Smooth muscle cell of the brain vasculature (primary cell): ENCODE measurements at places on chromosomes 3 and 15.

DNA sequence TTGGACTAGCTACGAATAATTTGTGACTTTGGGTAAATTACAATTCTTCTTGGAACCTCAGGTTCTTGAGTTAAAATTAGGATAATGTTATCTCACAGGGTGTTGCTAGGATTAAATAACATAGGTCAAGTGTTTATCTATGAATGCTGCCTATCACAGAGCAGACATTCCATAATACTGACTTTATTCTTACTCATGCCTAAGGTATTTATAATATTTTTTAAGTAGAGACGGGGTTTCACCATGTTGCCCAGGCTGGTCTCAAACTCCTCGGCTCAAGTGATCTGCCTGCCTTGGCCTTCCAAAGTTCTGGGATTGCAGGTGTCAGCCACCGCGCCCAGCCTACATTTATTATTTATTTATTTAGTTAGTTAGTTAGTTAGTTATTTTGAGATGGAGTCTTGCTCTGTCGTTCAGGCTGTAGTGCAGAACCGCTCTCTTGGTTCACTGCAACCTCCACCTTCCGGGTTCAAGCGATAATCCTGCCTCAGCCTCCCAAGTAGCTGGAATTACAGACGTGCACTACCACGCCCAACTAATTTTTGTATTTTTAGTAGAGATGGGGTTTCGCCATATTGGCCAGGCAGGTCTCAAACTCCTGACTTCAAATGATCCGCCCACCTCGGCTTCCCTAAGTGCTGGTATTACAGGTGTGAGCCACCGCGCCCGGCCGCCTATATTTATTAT is 741 bp upstream of the ZNF106 start:
- no peak for DNase-seq

- DNase-seq = no peak
These were observed 7.4 kb downstream of the EDEM1 start for GRCh38 chr3:5194801-5195509.

- DNase-seq = no peak
These were observed 90.0 kb upstream of the SPATA12 start for GRCh38 chr3:56970461-56970879.

- DNase-seq = no peak
These were observed 255.7 kb downstream of the CNTN6 start for GRCh38 chr3:1348547-1348946.

DNA sequence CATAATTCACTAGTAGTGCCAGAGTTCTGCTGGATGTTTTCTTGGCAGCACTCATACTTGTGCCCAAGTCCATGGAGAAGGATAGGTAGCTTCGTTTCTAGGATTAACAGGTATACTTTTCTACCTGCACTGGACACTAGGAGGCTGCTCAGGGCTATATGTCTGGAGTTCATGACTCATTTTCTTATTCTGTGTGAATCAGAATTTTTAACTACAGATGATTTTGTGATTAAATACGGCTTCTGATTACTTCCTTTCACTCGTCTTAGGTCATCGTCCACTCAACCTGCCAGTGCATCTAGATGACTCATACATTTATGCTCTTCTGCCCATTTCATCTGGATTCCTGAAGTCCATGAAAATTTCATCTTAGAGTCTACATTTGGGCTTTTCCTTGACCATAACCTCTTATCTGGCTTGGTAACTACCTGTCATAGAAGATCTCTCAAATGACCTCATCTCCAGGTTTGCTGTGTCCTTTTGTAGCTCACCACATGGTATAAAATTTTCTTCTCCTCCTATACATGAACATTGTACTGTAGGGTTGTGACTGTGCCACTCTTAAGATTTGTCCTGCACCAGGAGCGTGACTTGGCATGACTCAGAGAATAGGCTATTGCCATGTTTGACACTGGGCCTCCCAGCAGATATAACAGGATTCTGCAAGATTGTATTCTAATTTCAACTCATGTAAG is 66.7 kb upstream of the GCSAM start:
- DNase-seq = no peak

DNA sequence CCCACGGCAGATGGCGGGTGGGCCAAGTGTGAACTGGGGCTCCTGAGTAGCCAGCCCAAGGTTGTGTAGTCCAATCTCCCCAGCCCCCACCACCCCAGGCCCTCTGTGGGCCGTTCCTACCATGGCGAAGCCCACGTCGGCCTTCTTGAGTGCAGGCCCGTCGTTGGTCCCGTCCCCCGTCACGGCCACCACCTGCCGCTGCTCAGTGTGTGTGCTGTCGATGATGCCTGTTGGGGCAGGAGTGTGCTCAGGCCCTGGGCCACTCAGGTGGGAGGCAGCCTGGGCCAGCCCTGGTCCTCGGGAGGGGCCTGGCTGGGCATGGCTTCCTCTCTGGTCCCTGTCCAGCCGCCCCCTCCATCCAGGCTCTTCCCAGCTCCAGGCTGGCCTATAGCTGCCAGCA is 25.0 kb upstream of the SEC13 start:
- DNase-seq = no peak

GRCh38 chr15:100256101-100256969 is 85.4 kb downstream of the ADAMTS17 start:
- DNase-seq = no peak

GRCh38 chr3:40414270-40414669 is 27.3 kb downstream of the ENTPD3 start:
- DNase-seq = no peak

DNA sequence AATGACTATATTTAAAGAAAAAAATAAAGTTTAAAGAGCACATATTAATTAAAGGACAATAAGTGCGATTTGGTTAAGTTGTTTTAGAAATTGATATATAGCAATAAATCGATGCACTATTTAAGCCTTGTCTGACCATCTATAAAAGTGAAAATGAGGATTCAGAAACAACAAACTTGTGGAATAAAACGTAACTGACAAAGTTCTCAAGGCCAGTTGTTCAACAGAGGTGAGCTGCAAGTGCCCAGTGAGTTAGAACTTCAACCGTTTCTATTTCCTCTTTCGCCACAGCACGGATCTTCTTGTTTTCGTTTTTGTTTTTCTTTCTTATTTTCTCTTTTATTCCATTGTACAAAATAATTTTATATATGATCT is 724.9 kb upstream of the ARRDC4 start:
- DNase-seq = no peak

GRCh38 chr15:100818927-100819326 is 60.7 kb upstream of the ALDH1A3 start:
- no peak for DNase-seq

GRCh38 chr3:158727206-158728060 is 4.8 kb downstream of the RARRES1 start:
- no peak for DNase-seq

DNA sequence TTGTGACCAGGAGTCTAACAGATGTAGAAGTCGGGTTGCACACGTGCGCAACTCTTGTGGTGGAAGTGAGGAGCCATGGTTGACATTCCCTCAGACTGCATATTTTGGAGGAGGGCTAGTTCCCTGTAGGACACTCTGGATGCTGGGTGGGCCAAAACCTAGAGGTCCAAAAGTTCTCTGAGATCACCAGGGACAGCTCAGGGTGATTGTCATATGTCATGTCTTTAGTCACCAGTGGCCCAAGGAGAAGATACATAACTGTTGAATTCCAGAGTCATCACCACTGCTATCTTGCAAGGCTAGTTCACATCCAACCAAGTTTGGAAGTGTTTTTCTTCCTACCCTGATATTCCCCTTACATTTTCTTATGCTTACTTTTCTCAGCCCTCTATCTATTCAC is 95.2 kb upstream of the C3orf80 start:
- DNase-seq = no peak

DNA sequence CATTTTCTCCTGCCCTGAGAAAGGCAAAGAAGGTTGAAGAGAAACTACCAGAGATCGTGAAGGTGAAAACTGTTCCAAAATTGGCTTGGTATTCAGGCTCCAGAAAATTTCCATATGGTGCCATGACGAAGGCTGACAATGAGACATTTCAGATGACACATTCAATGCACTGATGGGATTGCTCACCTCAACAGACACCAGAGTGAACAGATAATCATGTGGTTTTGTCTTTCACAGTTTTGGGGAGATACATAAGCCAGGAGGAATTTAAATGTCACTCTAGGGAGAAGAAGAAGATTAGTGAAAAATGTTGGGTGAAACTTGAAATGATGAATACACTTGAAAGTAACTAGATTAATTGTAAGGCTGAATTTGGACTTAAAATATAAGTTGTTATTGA is 339.7 kb upstream of the EPHA3 start:
- DNase-seq = no peak

- DNase-seq = no peak
These were observed 289.2 kb upstream of the LYSMD4 start for GRCh38 chr15:100022391-100022790.

DNA sequence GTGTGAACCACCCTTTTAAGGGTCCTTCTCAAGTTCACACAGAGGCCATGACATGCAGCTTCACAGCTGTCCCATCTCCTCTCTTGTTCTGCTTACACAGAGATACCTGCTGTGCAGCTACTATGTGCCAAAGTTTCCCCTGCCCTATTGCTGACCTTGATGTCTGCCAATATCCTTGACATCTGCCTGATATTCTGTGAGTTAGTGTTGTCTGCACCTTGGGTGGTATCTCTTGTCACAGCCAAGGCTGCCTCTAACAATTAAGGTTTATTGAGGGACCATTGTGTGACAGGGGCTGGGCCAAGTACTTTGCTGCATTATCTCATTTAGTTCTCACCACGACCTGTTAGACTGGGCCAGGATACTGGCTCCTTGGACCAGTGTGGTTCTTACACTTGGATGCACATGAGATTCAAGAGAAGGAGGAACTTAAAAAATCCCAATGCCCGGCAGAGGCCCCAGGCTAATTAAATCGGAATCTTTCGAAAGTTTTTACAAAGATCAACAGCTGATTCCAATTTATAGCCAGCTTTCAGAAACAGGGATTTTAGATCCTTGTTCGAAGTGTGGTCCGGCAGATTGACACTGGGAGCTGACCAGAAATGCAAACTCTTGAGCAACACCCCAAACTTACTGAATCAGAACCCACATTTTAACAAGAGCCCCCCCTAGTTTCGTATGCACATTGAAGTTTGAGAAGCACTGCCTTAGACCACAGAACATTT is 178.6 kb downstream of the SATB1 start:
- DNase-seq = no peak

DNA sequence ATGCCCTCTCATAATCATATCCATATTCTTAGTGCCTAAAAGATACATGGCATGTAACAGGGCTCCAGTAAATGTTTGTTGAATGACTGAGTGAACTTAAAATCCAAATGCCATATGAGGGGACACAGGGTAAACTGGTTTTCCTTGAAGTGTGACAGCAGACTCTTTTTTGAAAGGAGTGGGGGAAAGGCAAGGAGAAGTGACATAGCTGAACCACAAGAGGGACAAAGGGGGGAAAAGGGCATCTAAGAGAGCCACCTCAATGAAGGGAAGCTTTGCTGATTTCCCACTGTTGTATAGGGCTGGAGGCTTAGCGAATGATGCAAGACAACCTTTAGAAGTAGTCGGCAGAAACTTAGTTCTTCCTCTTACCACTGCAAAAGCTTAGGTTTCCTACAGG is 9.1 kb downstream of the TRIM42 start:
- no peak for DNase-seq

GRCh38 chr3:158330870-158331269 is 221.0 kb downstream of the RSRC1 start:
- no peak for DNase-seq

- no peak for DNase-seq
These were observed 189.3 kb upstream of the TPM1 start for GRCh38 chr15:62853114-62853840.

DNA sequence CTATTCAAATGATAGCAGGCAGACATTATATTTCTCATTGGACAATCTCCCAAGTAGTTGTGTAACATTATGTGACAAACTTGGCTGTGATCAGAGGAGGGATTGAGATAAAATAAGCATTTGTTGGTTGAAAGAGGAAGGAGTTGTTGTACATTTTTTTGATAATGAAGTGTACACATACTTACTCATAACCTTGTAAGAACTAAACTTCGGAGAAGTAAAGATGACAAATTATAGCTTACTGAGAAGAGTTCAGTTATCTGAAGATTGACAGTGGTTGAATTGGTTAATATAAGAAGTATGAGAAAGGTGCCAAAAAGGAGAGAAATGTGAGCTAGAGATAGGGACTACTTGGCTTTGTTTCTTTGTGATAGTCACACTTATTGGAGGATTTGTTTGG is 32.6 kb downstream of the STT3B start:
- DNase-seq = no peak

- DNase-seq = no peak
These were observed 1126.7 kb downstream of the TUSC7 start for GRCh38 chr3:117836296-117836695.

GRCh38 chr3:114691871-114692270 is 398.0 kb downstream of the TIGIT start:
- DNase-seq = no peak

DNA sequence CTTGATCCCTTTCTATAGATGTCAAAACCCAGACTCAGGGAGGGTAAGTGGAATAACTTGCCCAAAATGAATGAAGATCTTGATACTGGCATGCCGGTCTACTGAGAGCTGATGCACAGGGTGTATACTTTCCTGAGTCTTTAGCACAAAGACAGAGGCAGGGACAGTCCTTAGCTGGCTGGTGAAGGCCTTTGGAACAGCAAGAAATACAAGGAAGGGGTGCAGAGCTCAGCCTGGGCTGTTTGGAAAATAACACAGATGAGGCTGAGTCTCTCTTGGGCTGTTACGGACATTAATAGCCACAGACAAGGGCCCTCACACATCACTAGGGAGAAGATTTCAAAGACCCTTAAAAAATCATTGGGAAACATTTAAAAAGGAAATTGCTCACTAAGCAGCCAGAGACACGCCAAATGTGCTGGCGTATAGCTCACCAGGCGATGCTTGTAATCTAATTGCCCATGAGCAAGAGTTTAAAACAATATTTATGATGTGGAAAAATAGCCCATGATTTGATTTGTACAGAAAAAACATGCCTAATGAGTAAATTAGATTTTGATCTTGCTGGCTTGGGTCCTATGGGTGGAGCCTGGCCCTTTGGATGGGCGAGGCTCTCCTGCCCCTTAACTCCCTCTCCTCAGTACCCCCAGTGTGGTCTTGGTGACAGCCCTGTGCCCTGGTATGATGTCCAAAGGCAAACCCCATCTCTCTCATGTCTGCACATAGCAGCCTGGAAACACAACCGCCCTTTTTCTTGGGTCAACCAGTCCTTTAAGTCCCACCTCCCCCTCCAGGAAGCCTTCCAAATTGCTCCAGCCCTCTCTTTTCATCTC is 81.8 kb upstream of the MRPS22 start:
- no peak for DNase-seq

GRCh38 chr3:160480931-160481330 is 31.3 kb upstream of the TRIM59 start:
- DNase-seq = no peak

DNA sequence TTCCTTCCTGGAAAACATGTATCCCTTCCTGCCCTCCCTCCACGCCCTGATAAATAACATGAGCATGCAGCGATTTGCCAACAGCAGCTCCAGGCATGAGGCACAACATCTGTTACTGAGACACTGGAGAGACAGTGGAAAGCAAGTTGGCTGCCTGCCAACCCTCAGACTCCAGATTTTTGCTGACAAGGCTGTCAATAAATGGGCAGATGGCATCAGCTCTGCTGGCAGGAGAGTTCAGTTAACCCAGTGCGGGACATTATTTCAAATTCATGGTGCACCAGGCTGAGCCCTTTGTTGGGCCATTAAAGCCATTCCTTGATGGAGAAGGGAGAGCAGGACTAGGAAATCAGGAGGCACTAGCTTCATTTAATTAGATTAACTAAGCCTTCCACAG is 293.3 kb downstream of the MEX3B start:
- DNase-seq = peak; percentile 1
